Nephron progenitor cell (in vitro differentiated cells): ENCODE measurements at places on chromosomes 7 and 10.

- no peak for DNase-seq
- no peak overlapping the region for H3K4me3 ChIP-seq
- H3K36me3 ChIP-seq: peaks cover 16% of the 10 kb centered on the region
- peaks cover 10% of the 10 kb centered on the region for H3K27me3 ChIP-seq
- no peak overlapping the region for H3K27ac ChIP-seq
Measured at GRCh38 chr7:135704074-135704473, 23.9 kb downstream of the SLC13A4 start.

DNA sequence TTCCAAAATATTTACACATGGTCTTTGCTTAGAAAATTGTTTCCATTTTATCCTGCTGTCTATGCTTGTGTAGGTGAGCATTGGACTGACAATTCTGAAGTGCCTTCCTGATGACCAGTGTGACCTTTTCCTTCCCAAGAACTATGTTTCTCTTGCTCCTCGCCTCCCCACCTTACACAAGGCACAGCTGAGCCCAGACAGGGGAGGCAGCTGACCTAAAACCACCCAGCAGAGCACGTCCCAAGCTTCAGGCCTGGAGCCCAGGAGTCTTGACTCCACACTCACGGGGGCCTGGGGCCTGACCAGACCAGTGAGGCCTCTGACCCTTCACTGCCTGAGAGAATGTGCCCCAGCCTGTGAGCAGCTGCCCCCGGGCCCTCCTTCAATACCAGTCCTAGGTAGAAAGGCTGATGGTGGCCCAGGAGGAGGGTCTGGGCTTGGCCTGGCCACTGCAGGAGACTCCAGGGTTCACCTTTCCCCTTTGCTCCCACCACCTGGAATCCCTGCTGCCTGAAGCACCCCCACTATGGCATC, 7.0 kb downstream of the CALML5 start:
- no peak for DNase-seq
- H3K27ac ChIP-seq: no peak overlapping the region
- H3K4me1 ChIP-seq: peaks cover 29% of the 10 kb centered on the region
- no peaks in the 10 kb centered on the region for H3K27me3 ChIP-seq
- H3K4me3 ChIP-seq: no peak overlapping the region
- H3K36me3 ChIP-seq: no peaks in the 10 kb centered on the region

DNA sequence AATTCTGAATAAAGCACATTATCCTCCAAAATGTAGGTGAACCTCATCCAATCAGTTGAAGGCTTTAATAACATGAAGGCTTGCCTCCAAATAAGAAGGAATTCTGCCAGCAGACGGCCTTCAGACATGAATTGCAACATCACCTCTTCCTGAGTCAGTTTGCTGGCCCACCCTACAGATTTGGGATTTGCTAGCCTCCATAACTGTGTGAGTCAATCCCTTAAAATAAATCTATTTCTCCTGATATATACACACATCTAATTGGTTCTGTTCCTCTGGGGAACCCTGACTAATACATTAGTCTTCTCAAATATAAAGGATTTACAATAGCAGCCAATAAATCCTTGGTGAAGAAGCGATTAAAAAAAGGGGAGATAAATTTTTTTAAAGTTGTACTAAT, 34.8 kb upstream of the OSBPL3 start:
- no peak overlapping the region for H3K27ac ChIP-seq
- H3K4me1 ChIP-seq: no peaks in the 10 kb centered on the region
- no peak overlapping the region for H3K4me3 ChIP-seq
- H3K36me3 ChIP-seq: no peaks in the 10 kb centered on the region

DNA sequence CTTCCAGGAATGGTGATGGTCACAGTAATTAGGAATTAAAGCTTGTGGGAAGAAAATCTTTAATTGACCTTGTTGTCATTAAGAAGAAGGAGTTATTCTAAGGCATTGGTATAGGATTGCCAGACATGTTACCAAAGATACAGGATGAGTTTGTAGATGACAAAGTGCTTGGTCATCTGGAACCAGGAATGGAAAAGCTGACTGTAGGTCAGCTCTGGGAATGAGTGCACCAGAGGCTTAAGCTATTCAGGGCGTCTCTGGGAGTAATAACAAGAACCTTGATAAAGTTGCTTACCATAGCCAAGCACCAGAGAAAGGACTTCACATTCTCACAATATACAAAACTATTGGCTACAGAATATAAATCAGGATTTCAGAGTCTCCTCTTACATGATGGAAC, 89.0 kb downstream of the PHTF2 start:
- no peak for DNase-seq
- no peak overlapping the region for H3K27ac ChIP-seq
- H3K36me3 ChIP-seq: no peaks in the 10 kb centered on the region
- H3K4me3 ChIP-seq: no peak overlapping the region

DNA sequence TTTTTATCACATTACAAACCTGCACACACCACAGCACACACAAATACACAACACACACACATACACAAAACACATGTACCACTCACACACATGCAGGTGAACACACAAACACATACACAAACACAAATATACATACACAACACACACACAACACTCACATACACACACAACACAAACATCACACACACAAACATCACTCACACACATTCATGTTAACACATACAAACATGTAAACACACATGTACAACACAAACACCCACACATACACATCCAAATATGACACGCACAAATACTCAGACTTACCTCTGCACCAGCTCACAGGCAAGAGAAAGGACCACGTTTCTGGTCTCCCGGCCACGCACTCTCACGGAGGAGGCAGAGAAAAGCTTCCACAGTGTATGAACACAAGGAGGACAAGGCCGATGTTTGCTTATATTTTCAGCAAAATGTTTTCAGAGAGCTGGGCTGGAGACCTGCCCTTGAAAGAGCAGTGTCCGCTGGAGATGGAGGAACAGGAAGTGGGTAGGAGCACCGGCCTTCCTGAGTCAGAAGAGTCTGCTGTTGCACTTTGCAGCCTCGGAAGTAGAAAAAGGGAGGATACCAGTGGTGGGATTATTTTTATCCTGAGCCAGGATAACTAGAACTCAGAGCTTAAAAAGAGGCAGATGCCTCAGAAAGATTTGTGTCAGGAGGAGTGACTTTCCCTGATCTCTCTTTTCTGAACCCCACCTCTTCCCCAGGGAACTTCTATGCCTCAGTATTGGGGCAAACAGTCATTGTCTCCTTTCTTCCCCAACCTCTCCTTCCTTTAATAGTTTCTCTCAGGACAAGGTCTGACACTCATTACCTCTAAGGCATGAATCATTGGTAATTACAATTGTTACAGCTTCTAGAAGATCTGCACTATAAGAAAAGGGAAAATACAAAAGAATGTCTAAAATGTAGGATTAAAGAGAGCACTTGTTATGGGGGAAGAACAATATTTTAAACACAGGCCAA, at the start of gene GIMAP6:
TSS of gene GIMAP6 (minus strand) at position 520 of the 999 bp plus-strand sequence. CDS start 2,243 bp downstream, outside the sequence.
- no peak within 1 kb of the TSS for H3K27ac ChIP-seq
- H3K27me3 ChIP-seq: no peaks in the 10 kb centered on the region
- no peaks in the 10 kb centered on the region for H3K36me3 ChIP-seq
- no peaks in the 10 kb centered on the region for H3K4me1 ChIP-seq
- H3K4me3 ChIP-seq: no peak within 1 kb of the TSS

DNA sequence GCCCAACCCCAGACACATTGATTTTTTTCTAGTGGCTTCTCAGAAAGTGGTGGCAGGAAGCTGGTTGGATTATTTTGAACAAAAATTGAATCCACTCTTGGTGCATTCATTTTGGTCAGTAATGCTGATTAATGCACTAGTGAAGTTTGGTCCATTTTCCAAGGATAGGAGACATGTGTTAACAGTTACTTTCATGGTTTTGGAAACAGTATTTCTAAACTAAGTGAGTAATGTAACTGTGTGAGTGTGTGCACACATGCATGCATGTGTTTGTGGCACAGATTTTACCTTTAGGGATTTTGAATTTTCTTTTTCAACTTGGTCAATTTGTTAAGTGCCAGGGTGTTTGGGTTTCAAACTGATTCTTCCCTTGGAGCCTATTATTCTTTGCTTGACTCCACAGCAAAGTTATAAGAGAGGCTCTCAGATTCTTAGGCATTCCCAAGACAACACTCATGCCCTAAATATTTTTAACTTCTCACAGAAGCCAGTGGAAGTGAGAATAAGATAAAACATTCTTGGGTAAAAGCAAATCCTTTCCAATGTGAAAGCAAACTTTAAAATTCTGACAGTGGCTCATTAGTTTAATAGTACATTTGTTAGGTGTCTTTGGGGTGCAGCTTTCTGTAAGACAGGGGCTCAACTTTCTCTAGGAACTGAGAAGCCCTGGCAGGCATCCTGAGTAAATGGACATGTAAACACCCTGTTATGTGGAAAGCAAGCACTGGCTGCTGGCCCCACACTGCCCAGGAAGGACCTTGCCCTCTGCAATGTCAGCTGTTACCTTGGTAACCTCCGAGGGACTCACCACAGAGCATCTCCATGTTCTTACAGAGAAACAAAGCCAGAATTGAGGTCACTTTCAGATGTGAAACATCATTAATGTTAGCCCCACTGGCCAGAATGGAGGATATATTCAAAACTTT, 68.4 kb downstream of the ASAH2B start:
- H3K4me3 ChIP-seq: no peak overlapping the region
- H3K27ac ChIP-seq: no peak overlapping the region
- no peaks in the 10 kb centered on the region for H3K27me3 ChIP-seq

DNA sequence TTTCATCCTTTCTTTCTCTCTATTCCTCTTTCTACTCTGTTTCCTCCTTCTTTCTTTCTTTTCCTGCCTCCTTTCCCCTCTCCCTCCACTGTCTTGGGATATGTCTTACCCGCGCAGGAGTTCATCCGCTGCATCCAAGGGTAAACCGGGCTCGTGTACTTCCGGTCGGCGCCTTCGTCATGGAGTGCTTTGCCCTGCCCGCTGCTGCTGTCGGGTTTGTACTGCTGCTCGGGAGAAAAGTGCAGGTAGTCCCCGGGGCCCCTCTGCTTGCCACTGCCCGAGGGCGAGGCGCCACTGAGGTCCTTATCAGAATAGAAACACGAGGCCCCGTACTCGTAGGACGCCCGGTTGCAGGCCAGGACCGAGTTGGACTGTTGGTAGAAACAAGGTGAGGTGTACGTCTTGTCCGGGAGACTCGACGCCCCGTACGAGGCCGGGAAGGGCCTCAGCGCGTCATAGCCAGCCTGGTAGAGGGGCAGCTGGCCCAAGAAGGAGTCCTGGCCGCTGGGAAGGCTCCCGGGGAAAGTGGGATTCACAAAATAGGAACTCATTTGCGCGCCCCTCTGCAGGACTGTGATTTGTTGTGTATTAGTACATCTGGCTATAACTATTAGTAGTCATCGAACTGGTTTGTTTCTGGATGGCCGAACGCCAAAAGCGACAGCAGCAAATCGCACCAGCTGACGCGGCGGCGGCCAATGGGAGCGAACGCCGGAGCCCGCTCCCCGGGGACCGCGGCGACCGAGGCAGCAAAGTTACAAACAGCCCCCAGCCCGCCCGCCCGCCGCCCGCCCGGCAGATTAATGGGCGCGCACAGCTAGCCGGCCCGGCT, at the start of gene HOXA6:
TSS of gene HOXA6 (minus strand) at position 576 of the 832 bp plus-strand sequence. CDS start at position 551, 25 bp downstream.
- H3K4me1 ChIP-seq: peaks cover 38% of the 10 kb centered on the region
- peaks cover 95% of the 10 kb centered on the region for H3K36me3 ChIP-seq
- peak within 1 kb of the TSS; percentile 97 for H3K4me3 ChIP-seq
- H3K27me3 ChIP-seq: peaks cover 22% of the 10 kb centered on the region

DNA sequence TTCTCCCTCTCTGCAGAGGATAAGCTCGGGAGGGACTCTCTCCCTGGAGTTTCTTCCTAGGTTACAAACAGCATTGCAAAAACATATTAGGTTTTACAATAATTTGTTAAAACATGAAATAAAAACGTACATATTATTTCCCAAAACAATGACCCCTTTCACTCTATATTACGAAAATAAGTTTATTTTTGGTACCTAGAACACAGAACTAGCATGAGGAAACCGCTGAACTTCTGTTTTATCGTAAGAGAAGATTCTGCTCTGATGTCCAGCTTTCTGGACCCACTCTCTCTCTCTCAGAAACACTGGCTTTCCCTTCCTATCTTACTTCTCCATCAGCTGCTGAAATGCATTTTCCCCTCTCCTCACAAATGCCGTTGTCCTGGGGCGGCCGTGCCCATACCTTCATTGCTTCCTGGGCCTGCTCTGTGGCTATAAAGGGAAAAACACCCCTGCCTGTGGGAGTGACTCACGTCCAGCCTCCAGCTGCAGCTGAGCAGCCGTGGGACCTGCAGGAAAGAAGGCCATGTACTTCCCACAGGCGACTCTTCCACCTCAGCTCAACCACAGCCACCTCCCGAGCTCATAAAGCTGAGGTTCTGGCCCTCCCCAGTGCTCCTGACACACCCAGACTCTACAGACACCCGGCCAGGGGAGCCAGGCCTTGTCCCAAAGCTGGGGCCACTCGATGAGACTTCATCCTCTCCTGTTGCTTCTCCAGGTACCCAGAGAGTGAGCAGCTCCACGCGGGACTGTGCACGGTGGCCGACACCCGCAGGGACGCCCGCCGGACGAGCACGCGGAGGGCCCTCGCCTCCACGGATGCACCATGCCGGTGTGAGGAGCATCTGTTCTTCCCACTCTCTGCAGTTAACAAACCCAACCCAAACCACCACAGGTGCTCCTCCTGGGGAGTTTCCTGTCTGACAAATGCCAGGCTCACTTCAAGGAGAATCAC, 3.1 kb downstream of the GPER1 start:
- DNase-seq: no peak
- peak overlapping the region; percentile 79 for H3K27ac ChIP-seq
- H3K4me3 ChIP-seq: no peak overlapping the region

GRCh38 chr10:86030312-86030711, 336.3 kb downstream of the GRID1 start:
- no peak overlapping the region for H3K4me3 ChIP-seq
- DNase-seq: no peak
- H3K36me3 ChIP-seq: no peaks in the 10 kb centered on the region

GRCh38 chr10:115129752-115130151, 36.6 kb downstream of the ATRNL1 start:
- no peaks in the 10 kb centered on the region for H3K4me1 ChIP-seq
- no peak for DNase-seq

DNA sequence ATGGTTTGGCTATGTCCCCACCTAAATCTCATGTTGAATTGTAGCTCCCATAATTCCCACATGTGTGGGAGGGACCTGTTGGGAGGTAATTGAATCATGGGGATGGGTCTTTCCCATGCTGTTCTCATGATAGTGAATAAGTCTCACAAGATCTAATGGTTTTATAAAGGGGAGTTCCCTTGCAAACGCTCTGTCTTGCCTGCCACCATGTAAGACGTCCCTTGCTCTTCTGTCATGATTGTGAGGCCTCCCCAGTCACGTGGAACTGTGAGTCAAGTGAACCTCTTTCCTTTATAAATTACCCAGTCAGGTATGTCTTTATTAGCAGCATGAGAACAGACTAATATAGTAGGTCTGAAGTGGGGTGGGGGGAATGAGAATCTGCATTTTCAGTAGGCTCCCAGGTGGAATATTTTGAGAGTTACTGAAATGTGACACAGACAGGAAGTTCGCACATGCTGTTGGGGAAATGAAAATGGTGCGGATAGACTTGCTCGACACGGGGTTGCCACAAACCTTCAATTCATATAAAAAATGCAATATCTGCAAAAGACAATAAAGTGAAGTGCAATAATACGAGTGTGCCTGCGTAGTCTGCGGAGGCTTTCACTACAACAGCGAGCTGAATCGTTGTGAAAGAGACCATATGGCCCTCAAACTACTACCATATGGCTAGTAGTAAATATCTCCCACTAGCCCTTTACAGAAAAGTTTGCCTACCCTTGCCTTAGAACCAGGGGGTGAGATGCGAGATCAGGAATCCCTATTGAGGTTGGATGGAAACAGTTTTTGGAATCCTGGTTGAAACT, 166.1 kb downstream of the GRK5 start:
- peaks cover 84% of the 10 kb centered on the region for H3K4me1 ChIP-seq
- H3K4me3 ChIP-seq: no peak overlapping the region
- peaks cover 3% of the 10 kb centered on the region for H3K27me3 ChIP-seq
- peak overlapping the region; percentile 20 for H3K27ac ChIP-seq
- H3K36me3 ChIP-seq: no peaks in the 10 kb centered on the region
- no peak for DNase-seq
